H9 (cell line): ENCODE measurements at places on chromosomes 6 and 20. TPM values are rescaled to one million over a fixed set of nuclear protein-coding genes. Genes with fewer than 3 reads are reported as not detected.

- DNase-seq, result no peak
These were observed 1.9 kb upstream of the BACH2 start for GRCh38 chr6:90298459-90299053.

GRCh38 chr6:45424451-45424861 lies 46.7 kb upstream of the SUPT3H start:
- no peak for DNase-seq

DNA sequence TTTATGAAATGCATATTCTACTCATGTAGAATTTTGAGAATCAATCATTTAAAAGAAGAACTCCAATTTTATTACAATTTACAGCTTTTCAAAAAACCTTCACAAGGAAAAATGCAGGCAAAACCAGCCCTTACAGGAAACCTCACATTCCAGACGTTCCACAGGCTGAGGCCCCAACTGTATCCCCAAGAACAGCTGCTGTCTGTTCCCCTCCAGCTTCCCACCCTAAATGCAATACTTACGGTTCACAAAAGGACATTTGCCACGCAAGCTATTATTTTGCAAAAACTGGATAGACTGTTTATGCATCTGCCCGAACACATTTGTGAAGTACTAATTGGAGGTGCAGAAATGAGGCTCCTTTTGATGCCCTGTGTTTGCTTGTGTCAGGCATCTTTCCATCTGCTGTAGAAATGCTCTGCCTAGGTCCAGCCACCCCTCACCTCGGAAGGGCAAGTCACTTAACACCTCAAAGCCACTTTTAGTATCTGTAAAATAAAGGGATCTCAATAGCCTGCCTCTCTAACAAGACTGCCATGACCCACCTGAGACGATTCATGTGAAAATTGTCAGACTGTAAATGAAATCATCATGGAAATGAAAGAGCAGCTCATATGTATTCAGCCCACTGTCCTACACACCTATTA lies 26.5 kb downstream of the PDE10A start:
- peak; percentile 42 for DNase-seq

GRCh38 chr6:163469459-163469985 lies 55.0 kb downstream of the QKI start:
- DNase-seq, result no peak

GRCh38 chr6:122702841-122703240 lies 76.7 kb upstream of the FABP7 start:
- no peak for DNase-seq

DNA sequence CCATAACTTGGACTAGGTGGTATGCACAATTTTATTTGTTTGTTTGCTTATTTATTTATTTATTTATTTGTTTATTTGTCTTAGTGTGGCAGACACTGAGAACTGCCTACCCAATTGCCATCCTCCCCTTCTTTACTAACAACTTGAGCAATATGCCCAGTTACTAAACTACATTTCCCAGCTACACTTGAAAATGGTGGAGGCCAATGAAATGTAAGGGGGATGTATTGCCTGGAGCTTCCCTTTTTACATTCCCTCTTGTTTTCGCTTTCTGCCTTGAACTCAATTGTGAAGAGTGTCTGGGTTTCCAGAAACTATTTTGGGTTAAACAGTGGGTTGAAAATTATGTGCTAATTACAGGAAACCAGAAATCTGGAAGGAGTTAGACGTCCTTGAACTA lies 152.7 kb upstream of the FKBP1C start:
- no peak for DNase-seq

DNA sequence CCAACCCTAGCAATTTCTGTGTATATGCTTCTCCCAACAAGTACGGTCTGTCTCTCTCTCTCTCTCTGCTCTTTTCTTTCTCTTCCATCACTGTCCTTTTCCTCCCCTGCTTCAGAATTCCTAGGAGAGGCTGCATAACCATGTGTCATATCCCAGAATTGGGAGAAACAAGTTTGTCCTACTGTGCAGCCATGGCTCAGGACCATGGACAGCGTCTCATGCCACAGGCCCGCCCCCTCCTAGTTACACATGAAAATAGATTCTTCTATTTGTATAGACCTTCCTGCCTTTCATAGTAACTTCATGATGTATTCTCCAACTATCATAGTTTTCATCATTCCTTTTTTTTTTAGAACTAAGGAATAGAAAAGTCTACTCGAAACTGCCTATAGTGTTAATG lies 98.0 kb downstream of the FNDC1 start:
- no peak for DNase-seq

DNA sequence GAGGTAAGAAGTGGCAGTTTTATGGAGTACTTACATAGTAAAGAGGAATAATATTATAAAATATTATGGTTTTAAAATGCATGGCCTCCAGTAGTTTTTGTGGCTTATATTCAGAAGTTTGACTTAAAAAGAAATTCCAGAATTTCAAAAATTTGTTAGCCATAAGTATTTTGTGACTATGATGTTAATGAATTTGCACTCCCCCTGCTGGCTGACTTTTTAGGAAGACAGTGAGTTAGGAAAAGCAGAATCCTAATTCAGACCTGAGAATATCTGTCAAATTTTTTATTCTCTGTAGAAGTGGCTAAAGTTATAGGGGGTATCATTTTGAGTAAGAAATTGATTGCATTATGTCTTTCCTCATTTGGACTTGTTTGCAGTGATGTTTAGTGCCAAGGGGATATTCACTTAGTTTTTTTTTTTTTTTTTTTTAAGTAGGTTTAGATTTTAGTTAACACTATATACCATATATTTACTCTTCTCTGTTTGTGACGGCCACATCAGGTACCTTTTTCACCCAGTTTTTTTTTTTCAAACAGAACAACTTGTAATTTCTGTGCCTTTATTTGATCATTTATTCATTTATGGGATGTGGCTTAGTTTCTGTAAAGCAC lies 40.8 kb downstream of the ZFAND3 start:
- no peak for DNase-seq

GRCh38 chr6:166942393-166943168 lies 13.8 kb downstream of the RNASET2 start:
- DNase-seq, result no peak

DNA sequence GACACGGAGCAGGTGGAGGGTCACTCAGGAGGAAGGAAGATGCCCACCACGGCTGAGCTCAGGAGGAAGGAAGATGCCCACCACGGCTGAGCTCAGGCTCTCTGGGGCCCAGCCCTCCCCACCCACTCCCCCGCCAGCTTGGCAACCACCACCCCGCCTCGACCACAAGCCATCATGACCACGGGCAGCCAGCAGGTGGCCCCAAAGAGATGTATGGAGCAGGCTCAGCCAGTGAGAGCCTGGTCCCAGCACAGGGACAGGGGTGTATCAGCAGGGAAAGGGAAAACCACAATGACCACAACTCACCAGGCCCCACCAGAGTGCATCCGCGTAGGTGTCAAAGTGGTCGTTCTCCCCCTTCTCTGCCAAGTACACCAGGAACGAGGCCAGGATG lies 30.4 kb downstream of the KCNQ2 start:
- peak; percentile 74 for DNase-seq

- no peak for DNase-seq
These were observed 58.8 kb upstream of the BTN3A2 start for GRCh38 chr6:26306232-26306631.

GRCh38 chr6:111631903-111632460 lies 26.3 kb upstream of the TRAF3IP2 start:
- DNase-seq, result peak; percentile 66

DNA sequence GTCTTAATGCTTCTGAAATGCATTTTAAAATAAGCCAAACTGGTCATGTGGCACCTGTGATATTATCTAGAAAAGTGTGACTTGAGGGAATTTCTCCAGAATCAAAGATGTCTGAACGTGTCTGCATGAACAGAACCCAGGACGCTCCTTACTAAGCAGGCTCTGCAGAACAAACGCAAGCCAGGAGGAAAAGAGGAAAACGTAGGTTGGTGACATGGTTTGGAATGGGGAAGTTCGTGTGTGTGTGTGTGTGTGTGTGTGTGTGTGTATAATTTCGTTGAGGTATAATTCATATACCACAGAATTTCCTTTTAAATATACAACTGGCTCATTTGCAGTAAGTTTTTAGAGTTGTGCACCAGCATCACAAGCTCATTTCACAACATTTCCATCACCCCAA lies 200.5 kb upstream of the FOXQ1 start:
- no peak for DNase-seq

GRCh38 chr6:37680668-37681067 lies 17.0 kb downstream of the MDGA1 start:
- no peak for DNase-seq

DNA sequence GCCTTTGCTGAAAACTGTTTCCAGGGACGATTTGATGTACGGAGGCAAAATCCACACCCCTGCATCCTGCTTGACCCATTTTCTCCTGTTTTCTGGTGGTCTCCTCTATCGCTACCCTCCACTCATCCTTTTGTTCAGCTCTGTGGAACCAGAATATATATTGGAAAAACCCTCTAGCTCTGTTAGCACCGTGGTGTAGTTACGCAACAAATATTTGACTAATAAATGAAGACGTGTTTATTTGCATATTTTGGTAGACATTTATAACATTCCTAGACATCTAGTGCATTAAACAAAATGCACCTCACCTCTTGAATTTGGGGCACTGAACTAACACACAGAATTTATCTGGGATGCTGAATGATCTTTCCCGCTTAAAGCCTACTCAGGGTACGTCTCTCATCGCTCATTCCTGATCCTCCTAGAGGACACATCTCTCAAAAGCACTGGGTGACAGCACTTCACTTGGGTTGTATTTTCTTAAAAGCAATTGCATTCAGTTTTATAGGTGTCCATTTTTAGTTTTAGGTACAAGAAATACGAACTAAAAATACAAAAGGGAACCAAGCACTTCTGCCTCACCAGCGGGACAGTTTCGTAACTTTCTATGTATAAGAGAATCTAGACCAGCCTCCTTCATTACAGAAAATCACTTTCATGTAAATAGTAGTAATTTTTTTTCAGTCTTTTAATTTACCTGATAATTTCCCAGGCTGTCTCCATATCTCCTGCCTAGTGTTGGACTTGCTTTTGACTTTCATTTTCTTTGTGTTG lies 59.2 kb downstream of the SNRNP48 start:
- DNase-seq, result no peak

DNA sequence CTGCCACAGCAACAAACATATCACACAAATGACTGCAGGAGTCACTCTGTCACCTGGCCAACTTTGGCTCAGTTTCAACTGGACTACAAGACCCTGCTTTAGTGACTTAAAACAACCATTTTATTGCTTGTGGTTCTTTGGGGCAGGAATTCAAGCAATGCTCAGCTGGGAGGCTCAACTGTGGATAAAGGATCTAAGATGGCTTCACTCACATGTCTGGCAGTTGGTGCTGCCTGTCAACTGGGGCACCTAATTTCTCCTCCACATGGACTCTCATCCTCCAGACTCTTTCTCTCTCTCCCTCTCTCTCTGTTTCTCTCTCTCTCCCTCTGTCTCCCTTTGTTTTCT lies 2.8 kb upstream of the EPB41L2 start:
- no peak for DNase-seq

The ARFGEF3 gene
- total RNA-seq, result 12.5 and 13.7 TPM in 2 replicates

The GPR63 gene
- 5.2 and 5.9 TPM in 2 replicates for total RNA-seq

The PAK5 gene
- 0.20 and 0.37 TPM in 2 replicates for total RNA-seq

The LRRC73 gene
- total RNA-seq, result 0.26 and 0.55 TPM in 2 replicates
